ENCODE measurements at places on chromosomes 3 and 15.
A peak's percentile ranks its signal among the peaks of the same experiment; 100 is the strongest.

GRCh38 chr3:51502562-51502910, 2.7 kb upstream of the DCAF1 start:
- no peak for DNase-seq

DNA sequence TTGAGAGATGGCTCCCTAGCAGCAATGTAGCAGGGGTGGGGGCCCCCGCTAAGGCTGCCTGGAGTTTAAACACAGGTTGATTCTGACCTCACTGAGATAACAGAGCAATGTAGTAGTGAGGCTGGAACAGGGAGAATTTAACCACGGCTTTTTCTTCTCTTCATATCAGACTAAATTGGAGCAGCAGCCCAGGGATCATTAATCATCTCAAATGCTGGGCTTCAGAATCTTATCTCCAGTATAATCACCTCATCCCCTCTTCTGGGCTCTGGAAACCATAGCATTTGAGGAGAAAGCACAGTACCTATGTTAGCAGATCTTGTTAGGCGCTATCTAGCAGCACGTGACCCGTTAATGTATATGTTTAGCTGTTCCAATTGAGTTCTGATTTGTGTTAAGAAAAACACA, 25.4 kb upstream of the DET1 start:
- no peak for DNase-seq

DNA sequence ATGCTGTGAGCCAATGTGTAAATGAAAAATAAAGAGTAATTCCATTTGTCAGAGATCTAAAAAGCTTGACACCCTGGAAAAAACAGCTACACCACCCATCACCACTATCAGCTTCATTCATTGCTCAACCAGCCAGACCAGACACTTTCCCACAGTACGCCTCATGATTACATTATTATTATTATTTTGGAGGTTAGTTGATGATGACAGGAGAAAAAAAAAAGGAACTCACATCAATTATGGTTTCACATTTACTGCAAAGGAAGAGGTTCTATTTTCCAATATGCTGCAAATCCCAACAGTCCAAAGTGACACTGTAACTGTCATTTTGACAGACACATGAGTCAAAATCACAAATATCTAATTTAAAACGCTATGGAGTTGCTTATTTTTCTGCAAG, 134.7 kb upstream of the TSC22D2 start:
- DNase-seq, result no peak

DNA sequence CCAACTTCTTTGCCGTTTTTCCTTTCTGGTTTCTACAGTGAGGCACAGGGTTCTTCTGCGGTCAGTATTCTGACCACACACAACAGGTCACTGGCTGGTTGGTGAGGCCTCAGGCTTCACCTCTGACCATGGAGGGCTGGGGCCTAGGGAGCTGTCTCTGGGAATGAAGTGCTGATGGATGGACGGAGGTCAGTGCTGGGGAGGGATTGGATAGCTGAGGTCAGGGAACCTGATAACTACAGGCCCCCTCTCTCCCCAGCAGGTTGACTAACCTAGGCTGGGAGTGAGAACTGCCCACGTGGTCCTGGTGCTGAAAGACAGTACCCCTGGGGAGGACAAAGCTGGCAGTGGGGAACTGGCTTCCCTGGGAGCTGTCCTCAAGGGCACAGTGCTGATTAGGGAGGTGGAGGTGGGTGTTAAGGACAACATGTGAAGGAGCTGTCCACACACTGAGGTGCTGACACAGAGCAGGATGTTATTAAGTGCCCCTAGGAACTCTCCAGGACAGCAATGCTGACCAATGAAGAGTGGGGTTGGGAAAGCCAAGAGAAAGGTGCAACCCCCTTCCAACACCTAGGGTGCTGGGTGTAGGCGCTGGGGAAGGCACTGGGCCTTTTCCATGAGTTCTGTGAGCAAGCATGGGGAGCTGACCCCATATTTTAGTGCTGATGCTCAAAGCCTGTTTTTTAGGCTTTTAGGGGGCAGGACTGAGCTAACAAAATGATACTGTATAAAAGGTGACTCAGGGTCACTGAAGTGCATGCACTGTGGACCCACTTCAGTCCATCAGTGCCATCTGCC, 45.2 kb downstream of the ATP2B2 start:
- DNase-seq, result peak; percentile 56

GRCh38 chr3:28682121-28682520, 333.5 kb upstream of the AZI2 start:
- no peak for DNase-seq

GRCh38 chr15:67197364-67197695, 57.1 kb downstream of the AAGAB start:
- no peak for DNase-seq

DNA sequence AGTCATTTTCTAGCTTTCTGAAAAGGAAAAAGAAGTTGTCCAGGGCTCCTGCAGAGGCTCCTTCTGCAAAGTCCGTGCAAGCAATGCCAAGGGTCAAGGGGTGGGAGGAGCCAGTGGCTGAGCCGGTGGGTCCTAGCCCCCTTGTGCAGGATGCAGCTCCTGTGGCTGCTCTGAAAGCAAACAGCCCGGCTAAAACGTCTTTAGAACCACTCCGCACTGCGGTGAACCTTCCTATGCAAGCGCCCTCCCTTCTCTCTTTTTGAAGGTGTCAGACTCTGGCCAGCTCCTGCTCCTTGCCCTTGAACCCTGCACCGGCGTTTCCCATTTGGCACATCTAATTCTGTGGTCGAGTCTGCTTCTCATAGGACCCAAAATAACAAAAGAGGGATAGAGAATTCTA, 183.1 kb downstream of the UACA start:
- DNase-seq, result no peak

DNA sequence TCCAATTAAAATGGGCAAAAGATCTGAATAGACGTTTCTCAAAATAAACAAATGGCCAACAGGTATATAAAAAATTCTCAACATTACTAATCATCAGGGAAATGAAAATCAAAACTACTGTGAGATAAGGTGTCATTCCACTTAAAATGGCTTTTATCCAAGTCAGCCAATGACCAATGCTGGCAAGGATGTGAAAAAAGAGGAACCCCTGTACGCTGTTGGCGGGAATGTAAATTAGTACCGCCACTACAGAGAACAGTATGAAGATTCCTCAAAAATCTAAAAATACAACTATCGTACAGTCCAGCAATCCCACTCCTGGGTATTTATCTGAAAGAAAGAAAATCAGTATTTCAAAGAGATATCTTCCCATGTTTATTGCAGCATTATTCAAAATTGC, 176.9 kb upstream of the STT3B start:
- no peak for DNase-seq

GRCh38 chr15:71385026-71385425, 269.8 kb downstream of the THSD4 start:
- no peak for DNase-seq

DNA sequence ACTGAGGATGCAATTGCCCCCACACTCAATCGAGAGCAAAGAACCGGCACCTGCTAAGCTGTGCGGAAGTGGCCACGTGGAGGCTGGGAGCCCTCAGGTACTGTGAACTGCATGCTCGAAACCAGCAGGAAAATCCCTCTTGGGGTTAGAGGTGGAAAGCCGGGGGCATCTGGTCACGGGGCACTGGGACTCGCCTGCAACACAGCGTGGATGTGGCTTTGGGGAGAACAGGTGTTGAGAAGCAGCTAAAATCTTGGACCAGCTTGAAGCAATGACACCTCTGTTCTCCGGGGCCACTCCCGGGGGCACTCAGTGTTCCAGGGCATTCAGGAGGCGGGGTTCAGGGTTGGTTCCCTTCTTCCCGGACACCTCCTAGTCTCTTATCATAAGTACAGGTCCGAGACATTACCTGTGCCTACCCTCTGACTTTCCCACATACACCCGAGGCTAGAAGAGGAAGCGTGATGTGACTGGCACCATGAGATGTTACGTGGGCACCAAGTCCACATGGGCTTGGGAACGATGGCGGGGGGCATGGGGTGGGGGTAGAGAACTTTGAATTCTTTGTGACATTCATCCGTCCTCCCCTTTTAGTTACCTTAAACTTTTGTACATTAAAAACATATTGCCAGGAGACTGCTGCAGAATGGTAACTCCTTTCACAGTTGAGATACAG, 172.0 kb downstream of the ADAMTS17 start:
- no peak for DNase-seq
